ENCODE measurements at places on chromosomes 5 and 9.
A peak's percentile ranks its signal among the peaks of the same experiment; 100 is the strongest.

DNA sequence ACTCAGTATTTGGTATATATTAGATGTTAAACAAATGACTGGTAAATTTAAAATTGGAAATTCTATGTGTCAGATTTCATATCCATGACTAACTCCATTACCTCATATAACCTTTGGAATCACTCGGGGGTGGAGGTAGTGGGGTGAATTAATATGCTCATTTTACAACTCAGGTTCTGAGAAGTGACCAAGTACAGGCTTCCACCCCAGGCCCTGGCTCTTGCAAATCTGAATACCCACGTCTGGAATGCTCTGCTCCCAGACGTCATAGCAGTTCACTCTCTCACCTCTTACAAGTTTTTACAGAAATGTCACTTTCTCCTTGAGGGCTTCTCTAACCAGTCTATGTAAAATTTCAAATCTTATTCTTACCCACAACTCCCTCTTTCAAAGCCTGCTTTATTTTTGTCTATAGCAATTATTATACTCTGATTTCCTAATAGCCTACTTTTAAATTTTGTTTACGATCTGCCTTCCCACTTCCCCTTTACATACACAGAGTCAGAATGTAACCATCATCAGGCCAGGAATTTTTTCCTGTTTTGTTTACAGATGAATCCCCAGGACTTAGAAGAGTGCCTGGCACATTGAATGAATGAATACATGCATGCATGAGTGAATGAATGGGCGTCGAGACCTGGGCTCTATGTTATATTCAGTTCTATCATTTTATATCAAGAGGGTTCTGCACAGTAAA lies 134.1 kb upstream of the IFNE start:
- no peak for DNase-seq

- DNase-seq: no peak
Observed at GRCh38 chr5:179411161-179411841, 66.0 kb upstream of the ADAMTS2 start.

GRCh38 chr5:3995954-3996619 lies 400.5 kb downstream of the IRX1 start:
- DNase-seq: no peak

DNA sequence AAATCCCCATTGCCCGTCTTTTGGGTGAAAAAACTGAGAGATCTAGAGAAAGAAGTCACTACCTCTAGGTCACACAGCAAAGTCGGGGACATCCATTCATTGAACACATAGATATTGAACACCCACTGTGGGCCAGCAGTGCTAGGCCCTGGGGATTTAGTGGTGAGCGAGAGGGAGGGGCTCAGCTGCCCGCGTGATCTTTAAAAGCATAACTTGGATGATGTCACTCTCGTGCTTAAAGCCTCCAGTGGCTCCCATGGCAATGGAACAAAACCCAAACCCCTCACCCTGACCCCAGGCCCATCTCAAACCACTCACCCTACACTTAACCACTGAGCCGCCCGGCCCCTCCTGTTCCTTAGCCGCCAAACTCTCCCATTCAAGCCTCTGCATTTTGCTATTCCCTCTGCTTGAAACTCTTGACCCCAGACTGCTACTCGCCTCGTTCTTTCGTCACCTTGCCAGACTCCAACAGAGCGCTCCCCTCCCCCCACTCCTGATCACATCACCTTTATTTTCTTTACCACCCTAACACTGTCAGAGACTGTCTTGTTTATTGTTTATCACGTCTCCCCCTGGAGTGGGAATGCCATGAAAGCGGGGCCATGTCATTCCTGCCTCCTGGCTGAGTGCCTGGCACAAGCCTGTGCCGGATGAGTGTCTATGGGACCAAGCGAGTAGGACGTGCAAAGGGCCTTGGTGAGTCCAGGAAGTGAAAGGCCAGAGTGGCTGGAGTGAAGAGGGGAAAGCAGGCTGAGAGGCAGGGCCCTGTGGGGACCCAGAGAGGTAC lies 710 bp upstream of the PIP5KL1 start:
- DNase-seq: peak; percentile 36

GRCh38 chr5:173764332-173765028 lies 123.7 kb upstream of the CPEB4 start:
- DNase-seq: peak; percentile 60

- no peak for DNase-seq
Observed at GRCh38 chr5:132510076-132510475, 19.5 kb upstream of the IRF1 start.

DNA sequence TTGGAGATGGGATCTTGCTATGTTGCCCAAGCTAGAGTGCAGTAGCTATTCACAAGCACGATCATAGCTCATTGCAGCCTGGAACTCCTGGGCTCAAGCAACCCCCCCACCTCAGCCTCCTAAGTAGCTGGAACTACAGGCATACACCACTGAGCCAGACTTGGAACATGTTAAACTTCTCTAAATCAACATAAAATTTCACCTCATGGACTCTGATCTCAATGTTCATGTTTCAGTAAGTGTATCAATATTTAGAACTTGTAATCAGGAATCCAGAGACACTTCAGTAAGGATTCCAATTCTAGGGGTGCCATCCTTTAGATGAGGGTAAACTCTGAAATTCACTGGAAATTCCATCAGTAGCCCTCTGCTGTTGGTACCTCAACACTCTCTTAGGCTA lies 6.8 kb downstream of the GNE start:
- DNase-seq: no peak

DNA sequence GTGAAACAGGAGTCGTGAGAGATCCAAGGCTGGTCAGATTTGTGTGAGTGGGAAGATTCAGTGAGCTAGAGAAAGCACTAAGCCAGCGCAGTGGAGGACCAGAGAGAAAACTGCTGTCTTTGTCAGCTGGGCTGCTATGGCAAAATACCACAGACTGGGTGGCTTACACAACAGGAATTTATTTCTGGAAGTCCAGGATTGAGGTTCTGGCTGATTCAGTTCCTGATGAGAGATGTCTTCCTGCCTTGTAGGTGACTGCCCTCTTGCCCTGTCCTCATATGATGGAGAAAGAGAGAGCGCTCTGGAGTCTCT lies 24.2 kb upstream of the ANKRD33B start:
- DNase-seq: no peak

DNA sequence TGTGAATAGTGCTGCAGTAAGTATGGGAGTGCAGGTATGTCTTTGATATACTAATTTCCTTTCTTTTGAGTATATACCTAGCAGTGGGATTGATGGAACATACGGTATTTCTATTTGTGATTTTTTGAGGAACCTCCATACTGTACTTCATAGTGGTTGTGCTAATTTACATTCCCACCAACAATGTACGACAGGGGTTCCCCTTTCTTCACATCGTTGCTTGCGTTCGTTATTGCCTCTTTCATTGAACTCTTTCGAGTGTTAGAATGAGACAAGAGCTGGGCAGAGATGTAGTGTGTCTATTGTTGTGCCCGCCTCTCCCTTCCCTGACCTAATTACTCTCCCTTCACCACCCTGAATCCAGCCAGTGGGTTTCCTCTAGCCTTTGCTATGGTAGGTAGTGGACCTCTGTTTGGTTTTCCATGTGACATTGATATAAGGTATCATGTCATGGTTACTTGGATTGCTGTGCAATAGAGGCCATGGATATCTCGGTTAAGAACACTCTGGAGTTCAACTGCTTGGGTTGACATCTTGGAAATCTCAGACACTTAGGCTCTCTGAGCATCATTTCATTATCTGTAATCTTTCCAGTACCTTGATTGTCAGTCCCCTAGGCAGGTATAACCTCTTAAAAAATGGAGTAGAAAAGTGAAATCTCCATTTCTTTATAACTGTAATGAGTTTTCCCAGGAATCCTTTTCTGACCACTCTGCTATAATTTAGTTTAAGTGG lies 19.5 kb downstream of the AOPEP start:
- no peak for DNase-seq

GRCh38 chr9:93670208-93671019 lies 94.0 kb downstream of the PHF2 start:
- DNase-seq: no peak

- DNase-seq: no peak
Observed at GRCh38 chr5:56166671-56167385, 66.3 kb downstream of the ANKRD55 start.

DNA sequence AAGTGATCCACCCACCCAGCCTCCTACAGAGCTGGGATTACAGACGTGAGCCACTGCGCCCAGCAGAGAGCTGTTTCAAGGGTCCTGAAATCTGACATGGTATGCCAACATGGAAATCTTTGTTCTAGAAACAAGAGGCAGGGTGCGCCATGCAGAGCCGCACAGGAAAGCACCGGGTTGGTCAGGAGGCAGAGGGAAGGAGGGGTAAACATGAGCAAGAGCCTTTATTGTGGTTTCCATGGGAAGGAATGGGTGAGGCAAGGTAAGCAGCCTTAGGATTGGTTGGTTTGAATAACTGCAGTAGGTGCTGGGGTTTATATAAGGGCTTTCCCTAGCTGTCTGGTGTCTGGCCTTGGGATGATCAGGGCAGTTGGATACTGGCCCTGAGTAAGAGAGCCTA lies 5.5 kb upstream of the EXOSC2 start:
- peak; percentile 34 for DNase-seq

DNA sequence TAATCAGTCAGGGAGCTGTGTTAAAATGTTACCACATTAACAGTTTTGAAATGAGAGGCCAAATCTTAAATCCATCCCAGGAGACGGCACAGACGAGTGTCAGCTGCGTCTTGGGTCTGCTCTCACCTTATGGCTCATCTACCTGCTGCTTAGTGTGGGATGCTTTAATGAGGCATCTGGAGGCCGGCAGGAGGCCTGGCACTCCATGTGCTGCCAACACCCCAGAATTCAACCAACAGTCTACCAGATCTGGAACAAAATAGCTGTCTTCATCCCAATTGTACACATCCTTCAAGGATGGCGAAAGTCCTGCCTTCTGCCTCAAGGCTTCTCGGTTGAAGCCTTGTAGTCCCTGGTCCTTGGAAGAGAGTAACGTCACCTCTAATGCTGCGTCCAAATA lies 12.0 kb downstream of the PRKACG start:
- no peak for DNase-seq

DNA sequence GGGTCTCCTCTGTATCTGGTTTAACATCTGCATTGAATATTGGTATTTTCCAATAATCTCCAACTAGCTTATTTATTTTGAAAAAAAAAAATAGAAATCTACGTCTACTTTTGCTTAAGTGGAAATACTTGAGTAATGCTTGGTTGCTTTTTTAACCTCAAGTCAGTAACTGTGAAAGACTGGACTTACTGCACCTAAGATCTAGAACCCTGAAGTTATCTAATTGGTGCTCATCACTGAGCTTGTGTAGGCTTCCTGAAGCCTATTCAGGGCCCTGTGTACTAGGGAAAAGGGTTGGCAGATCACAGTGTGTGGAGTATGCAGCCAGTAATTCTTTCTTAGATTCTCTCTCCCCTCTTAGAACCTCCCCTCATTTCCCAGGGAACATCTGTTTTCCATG lies 16.2 kb downstream of the SLC1A1 start:
- no peak for DNase-seq

All from CD4-positive, alpha-beta T cell treated with Interleukin-1 beta for 1 hour (primary cell).